Calu3 (cell line): ENCODE measurements at places on chromosomes 4 and X. TPM values are rescaled to one million over a fixed set of nuclear protein-coding genes. Genes with fewer than 3 reads are reported as not detected.

The TMEM35A gene
- total RNA-seq = not detected in 2 replicates

The F11 gene
- total RNA-seq = 0.38 and 0.86 TPM in 2 replicates

The MAGEA8 gene
- total RNA-seq = not detected in 2 replicates

The ARHGAP6 gene
- total RNA-seq = not detected in 2 replicates

The HMGN5 gene
- 13.0 and 14.4 TPM in 2 replicates for total RNA-seq
